ENCODE measurements at places on chromosomes 13 and 19.

DNA sequence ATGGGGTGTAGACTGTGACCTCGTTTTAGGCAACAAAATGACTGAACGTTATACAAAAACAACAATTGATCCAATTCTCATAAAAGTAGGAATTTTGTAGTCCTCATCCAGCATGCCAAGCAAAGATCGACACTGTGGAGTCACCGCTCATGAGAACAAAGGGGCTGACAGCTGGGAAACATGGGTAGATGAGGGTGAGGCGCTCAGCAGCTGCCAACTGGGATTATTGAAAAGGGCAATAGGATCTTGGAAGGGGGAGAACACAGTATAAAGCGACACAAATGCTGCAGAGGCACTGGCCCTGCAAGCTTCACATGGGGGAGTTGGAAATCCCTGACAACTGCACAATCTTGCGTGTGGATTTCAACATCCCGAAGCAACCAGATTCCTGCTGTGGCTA, 5.4 kb upstream of the ZNF765 start:
- DNase-seq = no peak

DNA sequence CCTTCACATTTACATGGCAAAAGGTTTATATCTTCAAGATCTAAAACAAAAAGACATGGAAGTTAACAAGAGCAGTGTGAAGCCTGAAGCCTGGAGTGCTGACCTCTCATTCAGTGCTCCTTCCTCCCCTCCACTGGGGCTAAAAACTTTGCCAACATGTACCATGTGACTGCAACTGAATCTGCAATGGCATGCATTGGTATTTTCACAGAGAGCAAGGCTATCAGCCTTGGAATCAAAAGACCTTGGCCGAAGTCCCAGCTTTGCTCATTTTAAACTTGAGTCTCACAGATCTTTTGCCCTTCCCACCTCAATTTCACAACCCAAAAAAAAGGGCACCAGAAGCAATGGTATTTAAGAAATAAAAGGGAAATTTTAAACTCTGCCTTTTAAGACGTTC, 325.1 kb downstream of the DCT start:
- no peak for DNase-seq

DNA sequence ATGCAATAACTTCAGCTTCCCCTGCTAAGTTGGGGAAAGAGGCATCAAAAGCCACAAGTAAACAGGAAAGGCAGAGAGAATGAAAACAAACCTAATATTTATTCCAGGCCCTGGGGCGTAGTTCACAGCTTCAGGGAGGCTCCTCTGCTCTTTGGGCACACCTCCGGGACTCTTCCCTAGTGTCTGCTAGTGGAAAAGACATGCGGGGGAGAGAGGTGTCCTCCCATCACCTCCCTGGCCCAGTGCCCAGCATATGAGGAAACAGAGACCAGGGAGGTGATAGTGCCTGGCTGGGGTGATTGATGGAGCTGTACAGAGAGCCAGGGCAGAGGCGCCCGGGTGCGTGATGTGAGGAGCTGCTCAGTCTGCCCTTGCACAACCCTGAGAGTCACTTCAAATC, 71.0 kb downstream of the RASL11A start:
- DNase-seq = no peak

DNA sequence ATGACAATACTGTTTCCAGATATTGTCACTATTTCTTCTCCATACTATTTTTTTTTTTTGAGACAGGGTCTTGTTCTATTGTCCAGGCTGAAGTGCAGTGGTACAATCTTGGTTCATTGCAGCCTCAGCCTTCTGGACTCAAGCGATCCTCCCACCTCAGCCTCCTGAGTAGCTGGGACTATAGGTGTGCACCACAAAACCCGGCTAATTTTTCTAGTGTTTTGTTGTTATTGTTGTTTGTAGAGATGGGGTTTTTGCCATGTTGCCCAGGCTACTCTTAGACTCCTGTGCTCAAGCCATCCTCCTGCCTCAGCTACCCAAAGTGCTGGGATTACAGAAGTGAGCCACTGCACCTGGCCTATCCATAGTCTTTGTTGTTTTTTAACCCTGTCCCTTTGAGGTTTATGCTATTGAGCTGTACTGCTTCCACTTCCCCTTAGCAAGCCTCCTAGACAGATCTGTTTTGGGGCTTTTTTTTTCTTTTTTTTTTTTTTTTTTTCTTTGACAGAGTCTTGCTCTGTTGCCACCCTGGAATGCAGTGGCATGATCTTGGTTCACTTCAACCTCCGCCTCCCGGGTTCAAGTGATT, 27.6 kb upstream of the MAP3K10 start:
- DNase-seq = no peak

DNA sequence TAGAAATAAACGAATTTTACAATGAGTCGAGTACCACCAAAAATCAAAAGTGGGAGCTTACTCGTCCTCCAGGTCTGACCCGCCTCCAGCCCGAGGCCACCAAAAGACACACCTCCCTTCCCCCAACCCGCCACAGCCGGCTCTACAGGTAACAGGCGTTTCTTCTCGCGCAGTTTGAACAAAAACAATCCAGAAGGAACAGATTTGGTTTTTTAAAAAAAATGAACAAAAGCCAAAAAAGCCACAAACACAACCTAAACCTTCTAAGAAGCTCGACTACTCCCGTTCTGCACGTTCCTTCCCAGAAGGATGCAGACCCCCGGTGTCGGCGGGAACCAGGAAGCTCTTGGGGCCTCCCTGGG, 671 bp downstream of the ZDHHC20 start:
- DNase-seq = no peak

DNA sequence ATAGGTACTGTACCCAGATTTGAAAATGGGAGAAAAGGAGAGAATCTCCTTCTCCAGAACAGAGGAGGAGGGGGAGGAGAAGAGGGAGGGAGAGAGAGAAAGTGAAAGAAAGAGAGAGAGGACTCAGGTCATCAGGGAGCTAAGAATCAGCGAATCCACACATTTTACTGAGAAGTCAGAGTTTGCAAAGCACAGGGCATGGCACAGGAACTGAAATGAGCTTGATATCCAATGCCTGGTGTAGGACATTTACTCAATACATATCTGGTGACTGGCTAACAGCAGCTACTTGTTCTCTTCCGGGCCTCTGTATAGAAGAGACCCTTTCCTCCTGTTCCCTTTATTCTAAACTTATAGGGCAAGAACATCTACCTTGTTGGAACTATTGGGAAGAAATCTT, 375.1 kb downstream of the KLF5 start:
- DNase-seq = no peak

DNA sequence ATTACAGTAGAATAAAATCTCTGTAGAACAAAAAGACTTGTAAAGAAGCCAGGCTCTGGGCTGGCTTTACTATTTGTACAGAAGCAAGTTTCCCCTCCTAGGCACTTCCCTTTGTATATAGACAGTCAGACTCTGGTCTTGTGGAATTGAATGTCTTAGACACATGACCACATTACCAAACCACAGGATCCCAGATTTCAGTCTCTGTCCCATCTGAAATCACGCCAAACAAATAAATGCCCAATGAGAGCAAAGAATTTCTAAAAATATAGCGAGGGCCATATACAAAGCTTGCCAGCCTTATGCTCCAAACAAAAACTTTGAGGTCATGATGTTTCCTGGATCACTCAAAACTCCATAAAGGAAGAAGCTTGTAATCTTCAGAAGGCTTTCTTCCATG, 23.9 kb downstream of the CCDC70 start:
- no peak for DNase-seq

GRCh38 chr19:1523412-1524286, at the start of gene PLK5:
Gene PLK5, plus strand, starts transcription at chr19:1524077. Its CDS starts 2,920 bp downstream, at chr19:1526997.
- no peak for DNase-seq

GRCh38 chr19:38375748-38376147, 1.4 kb downstream of the PSMD8 start:
- DNase-seq = no peak

- DNase-seq = no peak
These were observed 10.4 kb downstream of the LMNB2 start for GRCh38 chr19:2446381-2446780.

DNA sequence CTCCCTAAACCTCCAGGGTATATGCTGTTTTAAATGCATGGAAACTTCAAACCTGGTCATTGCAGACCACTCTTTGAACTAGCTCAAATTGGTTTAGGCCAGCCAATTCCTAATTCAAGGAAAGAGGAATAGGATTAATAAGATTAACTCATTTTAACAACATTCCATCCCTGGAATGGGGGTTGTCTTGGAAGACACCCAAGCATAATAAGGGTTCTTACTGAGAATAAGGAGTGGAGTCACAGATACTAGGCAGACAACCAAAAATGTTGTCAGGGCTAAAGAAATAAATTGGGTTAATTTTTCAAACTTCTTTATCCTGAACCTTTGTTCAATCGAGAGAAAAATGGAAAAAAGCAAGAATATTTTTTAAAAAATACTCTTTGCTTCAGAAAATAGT, 186.2 kb downstream of the PCDH9 start:
- DNase-seq = peak; percentile 2

DNA sequence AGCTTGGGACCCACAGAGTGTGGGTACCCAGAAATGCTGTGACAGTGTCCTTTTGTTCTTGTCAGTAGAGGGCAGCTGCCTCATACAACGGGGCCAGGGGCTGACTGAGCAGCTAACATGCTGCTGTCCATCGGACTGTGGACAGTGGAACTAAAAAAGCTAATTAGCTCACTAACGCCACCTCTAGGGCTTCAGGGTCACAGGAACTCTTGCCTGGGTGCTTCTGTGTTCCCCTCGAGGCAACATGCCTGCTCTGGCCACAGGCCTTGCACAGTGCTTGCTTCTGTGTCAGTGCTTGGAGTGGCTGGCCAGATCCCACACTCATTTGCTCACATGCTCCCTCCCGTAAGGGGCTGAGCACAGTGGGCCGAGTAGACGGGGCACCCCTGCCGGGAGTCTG, 377.0 kb downstream of the OLFM4 start:
- no peak for DNase-seq

DNA sequence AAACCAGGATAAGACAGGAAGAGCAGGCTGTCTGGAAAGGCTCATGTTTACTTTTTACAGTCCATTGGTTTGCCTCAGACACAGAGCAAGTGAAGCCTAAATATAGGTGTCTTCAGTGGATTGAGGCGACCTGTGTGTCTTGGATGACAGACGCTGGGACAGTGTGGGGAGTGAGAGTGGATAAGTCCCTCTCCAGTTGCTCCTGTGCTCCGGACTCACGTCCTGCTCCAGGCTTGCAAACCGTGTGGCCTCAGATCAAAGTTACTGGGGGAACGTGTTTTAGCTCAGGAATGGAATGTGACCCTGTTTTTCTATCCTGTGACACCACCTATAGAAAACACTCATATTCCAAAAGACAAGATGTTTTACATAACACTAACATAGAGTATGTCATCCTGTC, 465.7 kb downstream of the MYO16 start:
- no peak for DNase-seq

- DNase-seq = no peak
These were observed 6.9 kb downstream of the F10 start for GRCh38 chr13:113129480-113129879.

GRCh38 chr19:10224337-10224736, 6.8 kb downstream of the S1PR2 start:
- no peak for DNase-seq

DNA sequence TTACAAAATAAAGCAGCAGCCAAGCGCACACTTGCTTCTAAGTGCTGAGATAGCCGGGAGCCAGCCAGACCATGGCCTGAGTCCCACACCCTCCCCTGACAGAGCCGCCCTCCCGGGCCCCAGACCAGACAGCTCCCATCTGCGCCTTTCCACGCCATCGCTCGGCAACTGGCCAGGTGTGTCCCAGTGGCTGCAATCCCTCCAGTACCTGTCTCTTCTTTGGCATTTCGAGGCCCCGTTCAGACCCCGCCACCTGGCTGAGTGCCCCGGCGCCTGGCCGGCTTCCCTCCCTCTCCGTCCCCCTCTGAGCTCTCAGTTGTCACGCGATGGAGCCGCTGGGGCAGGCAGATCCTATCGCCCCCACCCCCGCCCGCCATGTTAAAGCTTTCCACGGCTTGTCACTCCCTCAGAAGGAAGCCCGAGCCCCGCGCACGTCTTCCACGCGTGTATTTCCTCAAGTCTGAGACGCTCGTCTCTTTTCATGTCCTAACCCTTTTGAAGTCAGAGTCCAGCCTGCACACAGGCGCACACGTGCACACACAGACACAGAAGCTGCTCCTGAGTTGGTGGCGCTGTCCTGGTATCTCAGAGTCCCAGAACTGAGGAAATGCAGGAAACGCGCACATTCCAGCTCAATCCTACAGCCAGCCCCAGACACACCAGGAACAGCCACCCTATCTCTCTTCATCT, 7.9 kb downstream of the MLLT1 start:
- DNase-seq = peak; percentile 76

GRCh38 chr13:29571876-29572570, 23.5 kb downstream of the SLC7A1 start:
- DNase-seq = no peak

- DNase-seq = no peak
These were observed 285.6 kb downstream of the MTUS2 start for GRCh38 chr13:29105779-29106178.

DNA sequence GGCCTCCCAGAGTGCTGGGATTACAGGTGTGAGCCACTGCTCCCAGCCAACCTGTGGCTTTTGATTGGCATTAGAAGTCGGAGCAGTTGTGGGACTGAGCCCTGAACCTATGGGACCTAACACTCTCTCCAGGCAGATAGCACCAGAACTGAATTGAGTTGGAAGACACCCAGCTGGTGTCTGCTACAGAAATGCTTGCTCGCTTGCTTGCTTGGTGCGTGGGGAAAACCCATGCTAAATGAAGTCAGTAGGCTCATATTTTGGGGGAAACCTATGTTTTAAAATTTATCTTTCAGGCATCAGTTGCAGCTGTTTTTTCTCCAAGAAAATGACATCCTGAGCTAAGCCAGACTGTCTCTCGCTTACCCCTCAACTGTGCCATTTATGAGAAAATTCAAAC, 158.5 kb upstream of the RFC3 start:
- DNase-seq = no peak

DNA sequence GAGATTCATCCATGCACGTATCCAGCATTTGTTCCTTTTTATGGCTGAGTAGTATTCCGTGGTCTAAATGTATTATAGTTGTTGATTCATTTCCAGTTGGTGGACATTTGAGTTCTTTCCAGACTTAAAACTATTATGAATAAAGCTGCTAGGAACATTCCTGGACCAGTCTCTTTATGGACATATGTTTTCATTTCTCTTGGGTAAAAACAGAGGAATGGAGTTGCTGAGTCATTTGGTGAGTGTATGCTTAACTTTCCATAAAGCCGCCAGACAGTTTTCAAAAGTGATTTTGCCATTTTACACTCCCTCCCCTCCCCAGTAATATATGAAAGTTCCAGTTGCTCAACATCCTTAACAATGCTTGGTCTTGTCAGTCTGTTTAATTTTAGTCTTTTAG, 116.4 kb downstream of the TSHZ3 start:
- no peak for DNase-seq

DNA sequence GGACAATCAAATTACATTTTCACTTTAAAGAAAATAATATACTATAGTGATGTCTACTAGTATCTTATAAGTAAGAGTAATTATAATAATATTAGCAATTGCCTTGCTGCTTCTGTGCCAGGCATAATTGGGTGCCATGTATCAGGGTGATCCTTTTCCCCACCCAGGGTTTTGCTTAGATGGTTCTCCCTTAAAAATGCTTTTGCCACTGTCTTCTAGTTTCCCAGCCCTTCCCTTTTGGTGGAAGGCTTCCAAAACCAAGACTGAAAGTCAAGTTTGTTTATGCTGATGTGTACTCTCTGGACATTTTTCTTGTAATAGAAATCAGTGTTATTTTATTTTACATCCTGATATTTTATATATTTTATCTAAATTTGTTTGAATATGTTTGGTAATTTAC, 77.8 kb downstream of the ITGBL1 start:
- no peak for DNase-seq

- DNase-seq = peak; percentile 36
These were observed 1.7 kb downstream of the ERCC5 start for GRCh38 chr13:102847272-102848234.

- DNase-seq = no peak
These were observed 28.3 kb downstream of the PIP5K1C start for GRCh38 chr19:3671680-3672574.

GRCh38 chr19:13742756-13743155, 21.6 kb upstream of the MRI1 start:
- no peak for DNase-seq
